ENCODE measurements at places on chromosomes 5 and 9.
A peak's percentile ranks its signal among the peaks of the same experiment; 100 is the strongest.

DNA sequence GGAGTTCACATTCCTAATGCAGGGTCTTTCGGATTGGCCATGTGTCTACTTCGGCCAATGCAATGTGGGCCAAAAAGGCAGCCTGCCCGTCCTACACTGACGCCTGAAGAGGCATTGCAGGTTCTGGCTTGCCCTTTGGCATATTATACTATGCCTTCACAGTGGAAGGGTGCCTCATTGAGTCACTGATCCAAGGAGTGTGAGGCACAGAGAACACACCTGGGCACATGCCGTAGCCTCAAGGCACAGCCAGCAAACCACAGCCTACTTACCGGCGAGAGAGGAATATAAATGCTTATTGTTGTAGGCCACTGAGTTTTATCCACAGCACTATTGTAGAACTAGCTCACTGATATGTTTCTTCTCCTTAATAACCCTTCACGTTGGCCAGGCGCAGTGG is 409.6 kb downstream of the GADD45G start:
- no peak for DNase-seq

DNA sequence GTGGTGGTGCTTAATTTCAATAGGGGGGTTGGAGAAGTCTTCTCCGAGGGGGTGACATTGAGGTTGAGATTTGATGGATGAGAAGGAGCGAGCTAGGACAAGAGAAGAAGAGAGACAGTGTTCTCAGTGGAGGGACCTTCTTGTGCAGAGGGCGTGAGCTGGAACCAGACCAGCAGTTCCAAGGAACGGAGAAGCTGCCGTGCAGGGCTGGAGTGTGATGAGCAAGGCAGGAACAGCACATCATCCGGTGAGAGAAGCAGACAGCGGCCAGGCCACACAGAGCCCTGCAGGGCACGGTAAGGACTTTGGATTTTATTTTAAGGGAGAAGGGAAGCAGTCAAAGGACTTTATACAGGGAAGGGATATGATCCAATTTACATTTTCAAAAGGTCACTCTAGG is 206.9 kb downstream of the MELK start:
- DNase-seq: no peak

GRCh38 chr5:30548580-30549305 is 644.7 kb upstream of the CDH6 start:
- no peak for DNase-seq

DNA sequence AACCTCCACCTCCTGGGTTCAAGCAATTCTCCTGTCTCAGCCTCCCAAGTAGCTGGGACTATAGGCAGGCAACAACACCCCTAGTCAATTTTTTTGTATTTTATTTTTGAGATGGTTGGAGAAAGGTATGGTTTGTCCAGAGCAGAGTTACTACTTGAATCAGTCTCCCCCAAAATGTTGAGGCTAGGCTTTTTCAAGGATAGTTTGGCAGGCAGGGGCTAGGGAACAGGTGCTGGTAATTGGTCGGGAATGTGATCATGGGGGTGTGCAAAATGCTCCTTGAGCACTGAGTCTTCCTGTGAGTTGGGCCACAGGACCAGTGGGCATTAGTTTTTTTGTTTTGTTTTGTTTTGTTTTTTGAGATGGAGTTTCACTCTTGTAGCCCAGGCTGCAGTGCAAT is 28.3 kb upstream of the PRRC2B start:
- DNase-seq: no peak

DNA sequence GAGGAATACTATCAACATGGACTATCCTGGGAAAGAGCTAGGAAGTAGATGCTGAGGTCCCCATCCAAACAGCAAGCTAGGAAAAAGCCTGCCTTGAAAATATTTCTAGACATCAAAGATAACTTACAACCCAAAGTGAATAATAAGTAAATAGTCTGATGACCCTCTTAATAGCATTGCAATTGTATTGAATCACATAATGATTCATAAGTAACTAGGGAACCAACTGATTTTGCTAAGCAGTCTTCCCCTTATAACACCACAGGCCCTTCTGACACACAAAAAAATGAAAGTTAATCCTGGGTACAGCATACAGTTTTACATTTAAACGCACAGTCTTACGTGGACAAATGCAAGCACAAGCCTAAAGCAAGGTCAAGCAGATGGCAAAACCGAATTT is 199.3 kb downstream of the RFK start:
- no peak for DNase-seq

DNA sequence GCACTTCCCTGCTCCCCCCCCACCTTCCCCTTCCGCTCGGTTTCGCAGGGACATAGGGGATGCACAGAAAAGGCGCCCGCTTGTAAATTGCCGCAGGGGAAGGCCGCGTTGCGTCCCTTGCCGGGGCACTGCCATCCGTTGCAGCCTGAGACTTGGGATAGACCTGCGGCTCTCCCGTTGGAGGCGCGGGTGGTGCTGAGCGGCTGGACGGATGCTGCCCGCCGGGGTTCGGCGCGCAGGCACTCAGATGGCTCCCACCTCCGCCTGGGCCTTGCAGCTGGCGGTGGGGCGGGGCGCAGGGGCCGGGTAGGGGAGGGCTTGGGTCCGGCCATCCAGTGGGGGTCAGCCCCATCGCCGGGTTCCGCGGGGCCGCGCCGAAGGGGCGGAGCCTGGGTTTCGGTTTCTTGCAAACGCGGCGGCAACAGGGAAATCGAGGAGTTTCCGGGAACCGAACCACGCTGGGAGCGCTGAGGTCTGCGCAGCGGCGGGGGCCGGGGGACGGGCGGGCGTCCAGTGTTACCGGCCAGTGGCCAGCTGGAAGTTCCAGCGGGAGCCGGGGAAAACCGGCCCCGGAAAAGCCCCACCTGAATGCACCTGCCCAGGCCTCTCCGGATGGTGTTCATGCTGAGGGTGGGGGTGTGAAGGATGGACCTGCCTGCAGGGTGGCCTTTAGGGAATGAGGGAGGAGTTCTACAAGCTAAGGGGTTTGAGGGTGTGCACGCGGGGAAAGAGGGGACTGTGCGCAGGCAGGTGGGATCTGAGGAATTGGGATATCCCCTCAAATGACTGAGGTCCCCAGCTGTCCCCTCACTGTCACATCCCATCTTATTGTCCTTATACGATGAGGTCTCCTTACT is 6.3 kb upstream of the IRF1 start:
- DNase-seq: peak; percentile 77

DNA sequence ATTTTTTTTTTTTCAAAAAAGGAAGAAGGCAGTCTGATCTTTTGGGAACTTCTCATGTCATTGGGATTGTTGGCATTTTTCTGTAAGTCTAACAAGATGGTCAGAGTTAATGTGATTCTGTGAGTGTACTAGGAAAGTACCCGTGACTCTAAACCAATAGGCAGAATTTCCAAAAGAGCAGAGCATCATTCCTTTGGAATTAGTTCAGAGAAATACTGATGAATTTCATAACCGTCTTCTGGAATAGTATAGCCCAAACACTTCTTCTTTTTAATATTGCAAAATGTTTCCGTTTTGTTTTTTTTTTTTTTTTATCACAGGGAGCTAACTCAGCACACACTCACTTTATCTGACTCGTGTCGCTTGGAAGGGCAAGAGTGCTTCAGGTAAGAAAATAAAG is 407.4 kb downstream of the DTWD2 start:
- no peak for DNase-seq

DNA sequence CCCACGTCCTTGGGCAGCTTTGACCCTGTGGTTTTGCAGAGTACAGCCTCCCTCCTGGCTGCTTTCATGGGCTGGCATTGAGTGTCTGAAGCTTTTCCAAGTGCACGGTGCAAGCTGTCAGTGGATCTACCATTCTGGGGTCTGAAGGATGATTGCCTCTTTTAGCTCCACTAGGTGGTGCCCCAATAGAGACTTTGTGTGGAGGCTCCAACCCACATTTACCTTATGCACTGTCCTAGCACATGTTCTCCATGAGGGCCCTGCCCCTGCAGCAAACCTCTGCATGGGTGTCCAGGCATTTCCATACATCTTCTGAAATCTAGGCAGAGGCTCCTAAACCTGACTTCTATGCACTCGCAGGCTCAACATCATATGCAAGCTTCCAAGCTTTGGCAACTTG is 644.2 kb upstream of the CDH9 start:
- DNase-seq: peak; percentile 3

GRCh38 chr5:25090275-25090674 is 445.5 kb upstream of the CDH10 start:
- no peak for DNase-seq

GRCh38 chr5:112691758-112692157 is 45.9 kb upstream of the APC start:
- DNase-seq: no peak

- no peak for DNase-seq
These were observed 161.6 kb downstream of the ZDHHC21 start for GRCh38 chr9:14531341-14532269.

- no peak for DNase-seq
These were observed 46.7 kb upstream of the HNRNPA0 start for GRCh38 chr5:137800700-137801411.

DNA sequence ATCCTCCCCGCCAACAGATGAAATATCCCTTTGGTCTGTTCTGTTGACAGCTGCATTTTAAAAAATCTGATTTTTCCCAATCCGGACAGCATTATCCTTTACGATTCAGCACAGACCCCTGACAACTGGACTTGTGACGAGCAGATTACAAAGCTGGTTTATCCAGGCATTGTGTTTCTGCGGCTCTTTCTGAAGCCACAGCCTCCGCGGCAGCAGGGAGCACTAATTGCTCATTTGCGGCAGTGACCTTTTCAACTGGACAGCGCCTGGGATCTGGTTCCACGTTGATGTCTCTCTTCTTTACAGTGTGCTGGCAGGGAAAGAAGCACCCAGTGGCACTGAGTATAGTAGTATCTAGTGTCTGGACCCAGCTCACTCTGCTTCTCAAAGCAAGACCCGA is 351.2 kb downstream of the ZNF608 start:
- no peak for DNase-seq

GRCh38 chr9:117247266-117247665 is 167.6 kb downstream of the ASTN2 start:
- peak; percentile 6 for DNase-seq

DNA sequence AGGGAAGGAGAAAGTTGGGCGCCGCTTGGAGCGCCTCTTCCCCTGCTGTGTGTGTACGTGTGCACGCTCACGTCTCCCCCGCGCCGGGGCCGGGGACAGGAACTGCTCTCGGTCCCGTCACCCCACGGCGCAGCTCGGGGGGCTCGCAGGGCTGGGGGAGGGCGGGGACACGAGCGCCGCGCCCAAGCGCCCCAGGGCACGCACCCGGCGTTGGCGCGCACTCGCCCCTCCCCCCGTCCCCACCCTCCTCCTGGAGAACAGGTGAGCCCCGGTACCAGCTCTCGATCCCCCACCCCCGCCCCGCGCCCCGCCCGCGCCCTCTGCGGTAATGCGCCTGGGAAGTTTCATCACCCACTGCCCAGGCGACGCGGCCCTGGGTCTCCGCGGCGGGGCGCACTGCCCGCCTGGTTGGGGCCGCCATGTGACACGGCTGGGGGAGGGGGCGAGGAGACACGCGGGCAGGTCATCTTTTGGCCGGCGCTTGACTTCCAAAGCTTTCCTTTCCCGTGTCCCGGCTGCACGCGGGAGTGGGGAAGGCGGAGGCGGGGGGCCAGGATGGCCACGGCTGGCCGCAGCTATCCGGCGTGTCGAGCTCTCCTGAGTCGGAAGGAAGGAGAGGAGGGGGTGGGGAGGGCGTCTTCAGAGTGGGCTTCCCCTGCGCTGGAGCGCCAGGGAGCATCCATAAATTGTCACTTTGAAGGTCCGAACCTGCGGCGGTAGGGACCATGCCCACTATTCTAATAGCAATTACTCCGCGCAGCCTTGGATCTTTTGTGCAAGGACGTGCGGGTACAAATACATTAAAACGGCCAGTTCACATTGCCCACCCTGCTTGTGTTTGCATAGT is 1.5 kb upstream of the STC2 start:
- DNase-seq: peak; percentile 87

DNA sequence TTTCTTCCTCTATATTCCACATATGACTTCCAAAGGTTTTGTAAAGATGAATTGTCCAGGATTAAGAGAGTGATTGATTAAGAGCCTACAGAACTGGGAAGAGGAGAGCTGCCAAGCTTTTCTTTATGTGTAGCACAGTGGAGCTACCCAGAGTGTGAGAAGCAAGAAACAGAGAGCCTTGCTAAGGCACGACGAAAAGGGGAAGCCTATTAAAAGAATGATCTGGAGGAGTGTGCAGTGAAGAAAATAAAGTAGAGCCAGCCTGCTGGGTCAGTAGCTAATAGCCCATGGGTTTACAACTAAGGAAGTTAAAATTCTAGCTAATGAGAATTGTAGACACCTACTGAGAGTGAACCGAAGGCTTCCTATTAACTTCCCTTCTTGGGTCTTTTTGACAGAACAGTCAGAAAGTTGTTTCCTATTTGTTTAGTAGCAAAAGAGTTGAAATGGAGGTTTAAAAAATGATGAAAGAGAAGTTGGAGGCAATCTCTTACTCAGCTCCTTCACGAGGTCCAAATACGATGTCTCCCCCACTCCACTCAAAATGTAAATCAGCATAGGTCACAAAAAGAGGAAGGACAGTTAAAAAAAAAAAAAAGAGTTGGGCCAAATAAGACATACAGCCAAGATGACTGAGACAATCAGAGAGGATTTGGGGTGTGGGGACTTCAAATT is 957 bp upstream of the PRR16 start:
- DNase-seq: no peak

DNA sequence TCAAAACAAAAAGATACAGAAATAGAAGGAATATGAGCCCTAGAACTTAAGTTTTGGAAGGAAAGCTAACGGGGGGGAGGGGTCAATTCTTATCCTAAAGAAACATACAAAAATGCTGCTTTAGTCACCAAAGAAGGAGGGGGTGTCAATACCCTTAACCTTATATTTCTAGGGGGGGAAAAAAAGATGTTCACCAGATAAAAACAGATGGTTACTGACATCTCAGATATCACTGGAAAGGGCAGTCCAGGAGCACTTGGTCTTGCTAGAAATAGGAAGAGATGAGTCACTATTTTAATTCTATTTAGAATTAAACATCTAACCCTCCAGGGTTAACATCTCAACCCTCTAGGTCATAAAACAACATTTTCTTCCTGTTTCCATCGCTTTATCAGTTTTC is 1.7 kb downstream of the DIAPH1 start:
- no peak for DNase-seq

- no peak for DNase-seq
These were observed 283.5 kb upstream of the EFNA5 start for GRCh38 chr5:107954254-107954653.

DNA sequence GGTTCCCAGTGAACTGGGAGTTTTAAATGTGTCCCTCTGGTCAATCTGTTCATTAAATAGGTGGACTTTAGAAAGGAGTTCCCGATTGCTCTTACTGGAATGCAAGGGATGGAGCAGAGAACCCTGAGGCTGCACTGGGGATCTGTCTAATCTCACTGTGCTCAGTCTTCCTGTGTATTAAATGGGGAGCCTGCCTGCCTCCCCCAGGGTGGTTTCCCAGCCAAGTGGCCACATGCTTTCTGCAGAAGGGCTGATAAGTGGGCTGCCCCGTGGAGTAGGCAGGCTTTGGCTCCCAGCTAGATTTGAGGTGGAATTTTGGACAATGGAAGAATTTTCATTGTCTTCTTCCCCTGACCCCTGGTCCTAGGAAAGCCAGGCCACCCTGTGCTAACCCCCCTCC is 14.0 kb upstream of the PHYHD1 start:
- DNase-seq: no peak

DNA sequence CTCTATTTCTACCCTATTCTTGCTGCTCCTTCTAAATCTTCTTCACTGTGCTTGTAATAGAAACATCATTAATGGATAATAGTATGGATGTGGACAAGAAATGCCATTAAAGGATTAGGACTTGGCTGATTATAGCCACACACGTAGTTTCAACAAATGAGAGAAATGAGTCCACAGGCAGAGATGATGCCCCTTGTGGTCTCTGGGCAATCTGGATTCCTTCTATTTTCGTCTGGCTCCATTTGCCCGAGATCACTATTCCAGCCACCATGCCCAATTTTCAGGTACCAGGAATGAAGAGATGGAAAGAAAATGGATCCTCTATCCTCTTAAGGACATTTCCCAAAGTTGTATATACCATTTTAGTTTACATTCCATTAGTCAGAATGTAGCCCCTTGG is 13.2 kb downstream of the VLDLR start:
- DNase-seq: no peak
